HuH-7 (cell line): ENCODE measurements at places on chromosomes 11 and 22.

DNA sequence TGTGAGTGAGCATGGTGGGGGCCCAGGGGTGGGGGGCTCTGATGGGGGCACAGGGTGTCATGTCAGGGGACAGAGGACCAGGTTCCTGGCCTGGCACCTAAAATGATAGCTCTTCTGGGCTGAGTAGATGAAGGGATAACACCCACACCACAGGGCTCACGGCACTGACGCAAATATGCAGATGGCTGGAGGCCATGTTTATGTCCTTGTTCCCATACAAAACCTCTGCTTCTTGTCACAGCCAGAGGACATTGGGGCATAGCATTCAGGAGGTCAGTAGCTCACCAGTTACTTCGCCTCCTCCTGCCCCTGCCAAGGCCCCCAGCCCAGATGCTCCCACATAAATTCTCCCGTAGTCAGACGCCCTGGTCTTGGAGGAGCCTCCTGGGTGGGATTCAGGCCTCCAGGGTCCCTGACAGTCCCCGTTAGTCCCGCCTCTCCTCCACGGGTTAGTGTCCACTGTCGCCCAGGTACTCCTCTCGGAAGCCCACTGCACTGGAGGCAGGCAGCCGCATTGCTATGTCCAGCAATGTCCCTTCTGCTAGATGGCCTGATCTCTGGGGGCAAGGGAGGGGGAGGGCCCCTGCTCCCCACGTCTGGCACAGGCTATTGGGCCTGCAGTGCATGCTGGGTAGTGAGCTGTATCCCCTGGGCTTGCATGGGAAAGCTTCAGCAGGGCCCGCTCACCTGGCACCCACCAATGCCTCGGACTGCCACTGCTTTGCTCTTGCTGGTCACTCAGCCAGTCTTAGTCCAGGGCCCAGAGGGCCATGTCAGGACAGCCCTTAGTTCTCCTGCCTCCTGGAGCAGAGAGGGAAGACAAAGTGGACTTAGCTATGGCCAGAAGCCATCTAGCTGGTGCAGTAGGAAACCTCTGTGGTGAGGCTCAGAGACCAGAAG lies 75.6 kb upstream of the MYOD1 start:
- DNase-seq: no peak

DNA sequence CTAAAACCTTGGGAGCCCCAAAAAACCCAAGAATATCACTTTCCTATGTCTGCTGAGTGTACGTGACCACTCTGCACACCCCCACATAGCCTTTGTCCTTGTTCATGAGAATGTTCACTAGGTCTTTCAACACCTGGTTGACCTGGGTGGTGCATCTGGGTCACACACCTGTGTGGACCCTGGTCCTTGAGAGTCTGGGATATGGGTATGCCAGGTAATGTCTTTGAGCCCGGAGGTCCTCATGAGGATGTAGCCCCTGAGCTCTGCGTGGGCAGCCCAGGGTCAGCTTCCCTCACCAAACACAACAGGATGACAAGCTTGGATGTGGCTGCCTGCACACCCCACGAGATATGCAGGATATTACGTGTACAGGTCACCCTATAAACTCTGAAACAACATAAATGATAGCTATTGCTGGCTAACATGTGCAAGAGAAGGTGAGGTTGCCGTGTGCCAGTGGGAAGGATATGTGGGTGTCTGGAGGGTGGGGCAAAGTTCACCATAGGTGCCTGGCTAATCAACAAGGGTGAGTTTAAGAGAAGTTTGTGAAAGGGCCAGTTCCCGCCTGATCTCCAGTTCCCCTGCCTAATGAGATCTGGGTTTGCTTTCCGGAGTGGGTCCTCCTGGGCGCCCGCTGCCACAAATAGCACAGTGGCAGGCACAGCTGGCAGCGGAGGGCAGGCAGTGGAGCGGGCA lies 1.4 kb upstream of the PPARA start:
- DNase-seq: no peak

GRCh38 chr11:32434356-32435151 lies 785 bp downstream of the WT1 start:
- DNase-seq: no peak

GRCh38 chr11:2318123-2318522 lies 16.3 kb downstream of the TSPAN32 start:
- DNase-seq: no peak

- DNase-seq: peak; percentile 77
These were observed 758 bp downstream of the PDXP start for GRCh38 chr22:37659066-37659896.
